ENCODE measurements at places on chromosomes 2 and 18.

- no peak for DNase-seq
Observed at GRCh38 chr2:229265727-229266126, 5.4 kb downstream of the PID1 start.

GRCh38 chr18:80198994-80199748 lies 48.1 kb downstream of the PARD6G start:
- no peak for DNase-seq

- DNase-seq: no peak
Observed at GRCh38 chr2:72143441-72144273, 4.0 kb downstream of the CYP26B1 start.

DNA sequence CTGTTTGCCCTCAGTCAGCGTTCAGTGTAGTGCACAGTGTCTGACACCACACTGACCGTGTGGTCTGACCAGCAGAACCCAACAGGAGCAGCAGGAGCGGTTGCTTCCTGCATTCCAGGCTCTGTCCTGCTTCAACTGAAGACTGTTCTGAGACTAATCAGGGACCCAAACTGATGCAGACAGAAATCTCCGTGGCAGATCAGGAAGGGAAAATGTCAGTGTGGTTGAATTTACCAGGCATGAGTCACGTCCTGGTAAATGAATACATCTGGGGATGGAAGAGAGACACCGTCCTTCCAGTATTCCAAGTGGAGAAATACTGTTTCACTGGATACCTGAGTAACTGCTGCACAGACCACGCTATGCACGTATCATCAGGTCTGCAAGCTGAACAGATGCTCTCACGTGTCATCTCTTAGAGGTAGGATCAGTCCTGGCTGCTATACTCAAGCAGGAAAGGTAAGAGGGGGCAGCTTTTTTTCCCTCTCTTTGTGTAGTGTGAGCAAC lies 223.6 kb upstream of the EPAS1 start:
- no peak for DNase-seq

GRCh38 chr18:35171315-35171987 lies 69.4 kb upstream of the ZNF397 start:
- no peak for DNase-seq

Data from activated CD4-positive, CD25-positive, alpha-beta regulatory T cell (primary cell).